GM12892 (cell line): ENCODE measurements at places on chromosomes 4 and X.

GRCh38 chr4:142309772-142310171 lies 536.3 kb downstream of the INPP4B start:
- no peak for DNase-seq

DNA sequence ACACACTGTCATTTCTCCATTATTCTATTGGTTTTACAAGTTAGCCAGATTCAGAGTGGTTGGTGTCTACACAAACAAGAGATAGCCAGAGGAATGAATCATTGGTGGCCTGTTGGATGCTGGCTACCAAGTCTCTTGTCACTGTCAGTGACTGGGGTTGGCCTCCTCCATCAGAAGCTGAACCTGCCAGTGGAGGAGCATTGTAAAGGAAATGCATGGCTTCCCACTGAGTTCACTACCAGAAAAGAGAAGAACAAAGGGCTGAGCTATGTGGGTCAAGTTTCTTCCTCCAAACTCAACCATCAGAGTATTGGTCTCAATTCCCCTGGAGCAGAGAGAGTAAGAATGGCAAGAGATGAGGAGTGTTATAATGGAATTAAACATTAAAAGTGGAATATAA lies 26.5 kb upstream of the ANKRD50 start:
- DNase-seq: no peak

GRCh38 chrX:30572004-30572403 lies 5.6 kb downstream of the TASL start:
- no peak for DNase-seq

DNA sequence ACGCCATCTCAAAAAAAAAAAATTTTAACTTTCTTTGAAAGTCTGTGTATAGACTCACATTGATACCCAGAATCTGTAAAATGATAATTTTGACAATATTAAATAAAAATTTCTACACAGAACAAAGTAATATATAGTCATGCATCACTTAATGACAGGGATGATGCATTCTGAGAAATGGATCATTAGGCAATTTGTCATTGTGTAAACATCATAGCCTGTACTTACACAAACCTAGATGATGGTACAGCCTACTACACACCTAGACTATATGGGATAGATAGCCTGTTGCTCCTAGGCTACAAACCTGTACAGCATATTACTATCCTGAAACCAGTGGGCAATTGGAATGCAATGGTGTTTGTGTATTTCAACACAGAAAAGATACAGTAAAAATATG lies 107.7 kb downstream of the BLTP1 start:
- DNase-seq: no peak

DNA sequence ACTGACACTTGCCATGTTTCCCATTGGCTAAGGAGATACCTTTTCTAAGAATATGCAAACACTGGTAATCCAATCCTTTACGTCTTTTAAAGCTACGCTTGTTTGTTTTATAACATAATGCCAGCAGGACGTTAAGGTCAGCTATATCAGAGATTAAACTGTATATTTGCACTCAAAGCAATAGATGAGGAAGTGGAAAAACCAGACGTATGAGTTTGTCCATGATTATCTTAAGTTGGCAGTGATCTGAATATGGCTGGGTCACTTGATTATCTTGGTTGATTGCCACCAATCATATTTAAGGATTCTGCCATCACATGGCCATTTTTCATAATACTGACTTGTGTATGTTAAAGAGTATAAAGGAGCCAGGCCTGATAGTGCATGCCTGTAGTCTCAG lies 19.4 kb downstream of the TMSB4X start:
- DNase-seq: no peak

DNA sequence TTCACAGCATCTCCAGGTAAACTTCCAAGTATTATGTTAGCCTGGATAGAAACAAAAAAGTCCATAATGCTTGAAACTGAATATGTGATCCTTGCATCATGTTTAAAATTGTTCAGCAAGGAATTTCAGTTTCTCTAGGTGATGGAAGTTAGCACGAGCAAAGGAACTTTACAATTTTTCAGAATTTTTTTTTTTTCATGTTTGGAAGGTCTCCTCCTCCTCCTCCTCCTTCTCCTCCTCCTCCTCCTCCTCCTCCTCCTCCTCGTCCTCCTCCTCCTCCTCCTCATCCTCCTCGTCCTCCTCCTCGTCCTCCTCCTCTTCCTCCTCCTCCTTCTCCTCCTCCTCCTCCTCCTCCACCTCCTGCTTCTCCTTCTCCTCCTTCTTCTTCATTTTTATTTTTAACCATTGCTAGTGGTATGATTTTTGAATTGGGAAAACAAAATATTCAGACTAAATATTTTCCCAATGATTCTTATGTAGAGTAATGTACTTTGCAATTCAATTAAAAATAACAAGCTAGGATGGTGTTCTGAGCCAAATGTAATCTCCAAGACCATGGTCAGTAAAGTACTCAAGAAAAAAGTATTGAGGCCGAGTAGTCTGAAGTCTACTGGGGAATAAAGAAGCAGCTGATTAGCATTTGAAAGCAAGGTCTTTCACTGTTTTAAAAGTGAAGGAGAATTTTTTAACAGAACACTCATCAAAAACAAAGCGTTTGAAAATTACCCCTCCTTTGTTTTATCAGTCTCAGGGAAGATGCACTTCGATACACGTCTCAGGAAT lies 420.9 kb upstream of the ATOH1 start:
- DNase-seq: no peak

GRCh38 chr4:101065935-101066485 lies 281.3 kb downstream of the PPP3CA start:
- DNase-seq: no peak

DNA sequence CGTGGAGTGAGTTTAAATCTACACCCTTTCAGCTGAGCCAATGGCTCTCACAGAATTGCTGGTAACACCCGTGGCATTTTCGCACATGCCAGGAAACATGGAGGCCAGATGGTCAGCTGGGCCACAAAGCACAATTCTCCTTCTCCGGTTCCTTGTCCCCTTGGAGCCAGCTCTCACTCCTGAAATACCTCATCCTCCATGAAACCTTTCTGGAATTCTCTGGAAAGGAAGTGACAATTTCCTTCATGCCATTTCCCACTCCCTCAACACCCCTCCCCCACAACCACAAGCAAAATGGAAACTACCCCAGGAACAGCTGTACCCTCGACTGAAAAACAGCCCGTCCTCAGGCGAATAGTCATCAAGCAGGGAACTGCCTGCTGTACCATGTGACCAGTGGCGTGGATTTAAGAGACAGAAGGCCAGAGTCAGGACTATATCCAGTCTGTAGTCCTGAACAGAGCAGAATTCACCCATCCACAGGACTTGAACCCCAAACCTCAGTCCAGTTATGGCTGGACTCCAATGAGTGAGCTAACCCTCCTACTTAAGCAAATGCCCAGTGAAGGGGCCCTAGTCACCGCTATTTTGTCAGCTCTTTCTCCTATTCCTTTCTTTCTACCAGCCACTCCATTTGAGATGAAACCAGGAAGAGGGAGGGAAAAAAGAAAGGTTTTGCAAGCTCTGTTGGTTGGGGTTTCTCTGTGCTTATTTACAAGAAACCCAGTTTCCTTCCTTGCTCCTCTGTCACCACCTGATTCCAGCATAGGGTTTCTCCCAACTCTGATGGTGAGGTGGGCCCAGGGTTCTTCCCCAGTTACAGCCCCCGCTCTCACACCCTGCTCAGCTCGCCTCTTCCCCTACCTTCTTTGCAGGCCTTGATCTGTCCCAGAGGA lies 24.5 kb downstream of the ELF4 start:
- DNase-seq: no peak

DNA sequence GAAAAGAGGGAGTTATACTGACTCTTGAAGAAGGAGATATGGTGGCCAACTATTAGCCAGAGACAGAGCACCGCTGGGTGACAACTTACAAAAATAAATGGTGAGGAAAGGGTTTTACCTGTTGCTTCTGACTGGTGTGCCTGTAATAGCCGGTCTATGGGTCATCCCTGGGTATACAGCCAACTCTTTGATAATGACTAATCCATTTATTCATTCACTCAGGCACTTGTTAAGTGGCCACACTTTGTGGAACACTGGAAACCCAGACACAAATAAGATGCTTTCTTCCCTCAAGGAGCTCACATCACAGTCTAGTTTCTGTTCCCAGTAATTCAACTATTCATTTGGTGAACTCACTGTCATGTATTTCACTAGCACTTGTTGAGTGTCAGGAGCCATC lies 13.2 kb upstream of the CAPN6 start:
- DNase-seq: no peak

GRCh38 chrX:68827848-68828624 lies 785 bp upstream of the EFNB1 start:
- peak; percentile 31 for DNase-seq

- DNase-seq: no peak
Observed at GRCh38 chrX:479273-479981, 92.7 kb upstream of the PPP2R3B start.

GRCh38 chr4:155371432-155372043 lies 5.2 kb downstream of the MAP9 start:
- no peak for DNase-seq

DNA sequence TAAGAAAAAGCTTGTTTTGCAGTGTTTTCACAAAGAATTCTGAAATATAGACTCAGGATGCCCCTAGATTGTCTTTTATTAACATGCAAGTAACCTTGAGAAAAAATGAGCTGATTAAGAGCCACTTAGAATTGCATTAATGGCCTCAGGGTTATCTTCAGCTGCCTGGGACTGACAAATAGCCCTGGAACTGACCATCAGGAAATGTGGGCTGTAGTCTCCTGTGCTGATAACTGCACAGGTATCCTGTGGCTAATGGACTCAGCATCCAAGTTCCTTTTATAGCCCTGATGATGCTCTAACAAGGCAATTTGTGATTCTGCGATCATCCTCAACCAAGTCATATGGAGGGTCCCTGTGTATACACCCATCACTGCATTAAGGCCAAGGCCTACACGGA lies 17.0 kb downstream of the CA5B start:
- no peak for DNase-seq

DNA sequence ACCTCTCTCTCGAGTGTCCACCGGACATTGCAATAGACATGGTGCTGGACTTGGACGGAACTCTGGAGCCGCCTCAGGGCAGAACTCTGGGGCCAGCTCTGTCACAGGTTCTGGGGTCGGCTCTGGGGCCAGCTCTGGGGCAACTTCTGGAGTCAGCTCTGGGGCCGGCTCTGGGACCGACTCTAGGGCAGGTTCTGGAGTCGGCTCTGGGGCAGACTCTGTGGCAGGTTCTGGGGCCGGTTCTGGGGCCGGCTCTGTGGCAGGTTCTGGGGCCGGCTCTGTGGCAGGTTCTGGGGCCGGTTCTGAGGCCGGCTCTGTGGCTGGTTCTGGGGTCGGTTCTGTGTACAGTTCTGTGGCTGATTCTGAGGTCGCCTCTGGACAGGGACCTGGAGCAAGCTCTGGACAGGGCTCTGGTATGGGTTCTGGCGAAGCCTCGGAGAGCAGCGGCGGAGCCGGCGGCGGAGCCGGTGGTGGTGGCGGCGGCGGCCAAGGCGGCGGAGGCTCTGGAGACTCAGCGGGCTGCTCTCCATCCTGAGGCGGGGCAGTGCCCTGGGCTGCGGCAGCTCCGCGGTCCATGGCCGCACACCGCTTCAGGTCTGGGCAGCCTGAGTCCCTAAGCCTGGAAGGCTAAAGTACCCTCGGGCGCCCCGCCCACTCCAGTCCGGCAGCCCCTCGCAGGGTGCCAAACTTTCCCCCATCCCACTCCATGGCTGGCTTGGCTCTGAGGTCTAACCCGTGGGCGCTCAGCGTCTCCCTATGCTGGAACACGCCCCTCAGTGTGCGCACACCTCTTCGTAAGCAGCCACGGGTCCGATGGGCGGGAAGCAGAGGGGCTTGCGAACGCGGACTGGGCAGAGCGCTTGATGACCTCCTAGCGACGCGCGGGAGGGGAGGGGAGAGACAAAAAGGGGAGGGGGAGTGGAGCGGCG lies at the start of gene DGKK:
TSS of gene DGKK (minus strand) at position 723 of the 929 bp plus-strand sequence. CDS start at position 576, 147 bp downstream.
- no peak for DNase-seq

DNA sequence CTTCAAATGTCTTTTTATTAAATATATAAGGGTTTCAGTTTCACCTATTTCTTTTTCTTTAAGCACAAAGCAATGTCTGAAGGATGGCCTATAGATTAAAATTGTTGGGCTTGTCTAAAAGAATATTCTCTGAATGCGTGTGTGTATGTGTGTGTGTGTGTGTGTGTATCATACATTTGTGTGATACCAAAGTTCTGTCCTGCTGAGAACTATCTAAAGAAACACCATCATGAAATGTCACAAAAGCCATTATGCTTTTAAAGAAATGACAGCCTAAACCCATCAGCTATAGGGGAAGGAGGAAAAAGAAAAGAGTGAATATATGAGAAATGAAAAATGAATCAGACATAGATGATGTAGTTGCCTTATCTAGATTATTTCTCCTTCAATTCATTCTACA lies 1501.5 kb upstream of the TENM3 start:
- DNase-seq: no peak

- no peak for DNase-seq
Observed at GRCh38 chr4:102247041-102247440, 98.2 kb downstream of the SLC39A8 start.

- no peak for DNase-seq
Observed at GRCh38 chr4:4427886-4428285, 41.0 kb downstream of the NSG1 start.

- no peak for DNase-seq
Observed at GRCh38 chr4:117267317-117267716, 181.9 kb upstream of the TRAM1L1 start.

GRCh38 chr4:114674080-114674479 lies 75.5 kb downstream of the UGT8 start:
- no peak for DNase-seq

GRCh38 chr4:56185901-56186300 lies 201.4 kb downstream of the AASDH start:
- DNase-seq: no peak

GRCh38 chrX:80879916-80880315 lies 70.2 kb upstream of the BRWD3 start:
- no peak for DNase-seq

DNA sequence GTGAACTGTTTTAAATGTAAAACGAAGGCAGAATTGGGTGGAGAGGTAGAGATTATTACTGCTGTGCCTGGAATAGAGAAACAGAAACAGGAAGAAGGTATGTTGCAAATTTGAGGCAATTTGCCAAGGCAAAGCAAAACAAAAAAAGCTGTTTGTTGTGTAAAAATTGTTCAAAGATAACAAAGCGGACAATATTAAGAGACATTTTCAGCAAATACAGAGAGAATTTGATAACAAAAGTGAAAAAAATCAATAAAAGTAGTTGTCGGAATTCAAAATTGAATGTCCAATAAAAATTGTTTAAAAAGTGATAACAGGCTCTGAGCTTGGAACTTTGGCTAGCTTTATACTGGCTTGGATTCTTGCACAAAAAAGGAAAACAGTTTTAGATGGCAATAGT lies 14.4 kb upstream of the SMS start:
- no peak for DNase-seq

DNA sequence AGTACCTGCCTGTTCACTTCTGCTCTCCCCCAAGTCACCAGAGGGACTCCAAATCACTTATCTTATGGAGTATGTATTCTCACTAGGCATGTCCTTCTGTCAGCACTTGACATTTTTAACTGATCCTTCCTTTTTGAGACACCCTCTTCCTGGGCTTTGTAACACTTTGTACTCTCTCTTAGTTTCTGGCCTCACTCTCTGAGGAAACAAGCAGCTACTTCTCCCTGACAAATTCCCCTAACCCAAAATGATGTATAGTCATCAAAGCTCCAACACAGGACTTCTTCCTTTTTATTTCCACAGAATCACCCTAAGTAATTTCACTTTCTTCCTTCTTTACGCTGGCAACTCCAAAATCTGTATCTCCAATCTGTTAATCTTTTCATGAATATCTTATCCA lies 101.8 kb downstream of the ARAP2 start:
- DNase-seq: no peak
